Breast epithelium (tissue), 4 donors: ENCODE measurements at places on chromosomes 3 and 15. TPM values are rescaled to one million over a fixed set of nuclear protein-coding genes. Genes with fewer than 3 reads are reported as not detected.

Gene GRIP2
- total RNA-seq = 0.88 TPM

GRCh38 chr3:42061713-42062380 lies 29.3 kb upstream of the TRAK1 start:
- DNase-seq = no peak

DNA sequence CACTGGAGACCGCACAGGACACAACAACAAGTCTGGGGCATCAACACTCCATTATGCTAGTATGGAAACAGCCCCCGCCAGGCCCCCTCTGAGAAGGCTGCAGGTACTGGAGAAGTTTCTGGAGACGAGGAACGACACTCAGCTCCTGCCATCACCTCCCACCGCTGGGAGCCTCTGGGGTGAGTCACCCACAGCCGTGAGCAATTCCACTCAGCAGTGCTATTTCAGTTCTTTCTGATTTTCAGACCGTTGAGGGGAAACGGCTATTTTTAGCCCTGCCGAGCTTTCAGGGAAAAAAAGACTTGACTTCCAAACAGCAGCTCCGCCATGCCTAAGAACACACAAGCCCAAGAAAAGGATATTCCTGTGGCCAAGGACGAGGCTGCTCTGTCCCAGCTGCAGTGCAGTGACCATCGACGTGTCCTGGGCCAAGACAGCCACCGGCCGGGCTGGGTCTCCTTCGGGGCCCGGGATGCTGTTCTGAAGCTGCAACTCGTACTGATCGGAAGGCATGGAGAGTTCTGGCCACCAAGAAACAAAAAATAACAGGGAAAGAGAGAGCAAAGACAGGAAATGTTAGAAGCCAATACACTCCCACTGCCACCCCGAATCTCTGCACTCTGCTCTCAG lies 40.8 kb downstream of the NUP210 start:
- no peak for DNase-seq

DNA sequence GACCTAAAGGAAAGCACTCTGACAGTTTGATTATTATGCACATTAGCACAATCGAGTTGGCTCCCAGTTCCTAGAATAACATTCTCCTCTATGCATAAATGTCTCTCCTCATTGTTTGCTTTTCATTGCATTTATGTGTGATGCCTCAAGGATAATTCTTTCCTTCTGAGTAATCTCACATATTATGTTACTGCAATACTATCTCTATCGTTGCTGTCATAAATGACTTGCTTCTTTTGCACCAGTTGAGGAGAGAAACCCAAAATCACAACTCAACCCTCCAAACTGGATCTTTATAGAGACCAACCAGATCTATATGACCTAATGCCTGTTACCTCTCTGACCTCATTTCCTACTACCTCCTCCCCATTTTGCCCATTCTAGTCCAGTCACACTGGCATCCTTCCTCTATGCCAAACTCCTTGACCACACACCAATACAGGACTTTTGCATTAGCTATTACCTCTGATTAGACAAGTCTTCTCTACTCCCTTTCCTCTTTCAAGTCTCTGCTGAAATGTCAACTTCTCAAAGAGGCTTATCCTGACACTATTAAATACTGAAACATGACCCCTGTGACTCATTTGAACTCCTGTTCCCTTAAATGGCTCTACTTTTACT lies 1026.0 kb downstream of the TUSC7 start:
- no peak for DNase-seq

DNA sequence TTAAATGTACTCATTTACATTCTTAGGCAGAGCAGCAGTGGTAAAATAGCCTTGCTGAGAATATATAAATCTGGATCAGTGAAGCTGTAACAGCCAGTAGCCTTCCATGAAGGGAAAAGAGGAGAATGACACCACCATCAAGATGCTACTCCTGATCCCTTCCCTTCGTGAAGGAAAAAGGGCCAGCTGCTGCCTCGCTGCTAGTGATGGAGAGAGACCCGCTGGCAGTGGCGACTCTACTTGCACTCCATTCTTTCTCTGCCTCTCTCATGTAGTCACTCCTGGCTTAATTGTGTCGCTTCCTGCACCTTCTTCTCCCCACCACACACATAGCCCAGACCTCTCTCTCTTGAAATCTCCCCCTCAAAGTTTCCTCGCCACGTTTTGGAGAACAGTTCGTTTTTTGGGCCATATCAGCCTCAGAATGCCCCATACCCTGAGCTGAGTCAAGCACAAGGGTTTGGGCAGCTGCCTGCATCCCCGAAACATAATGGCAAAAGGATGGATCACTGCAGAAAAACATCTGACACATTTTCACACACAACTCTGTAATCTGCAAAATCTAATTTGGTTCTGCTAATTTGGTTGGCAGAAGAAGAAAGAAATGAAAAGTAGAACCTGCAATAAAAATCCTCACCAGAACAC lies 460.3 kb upstream of the IL12A start:
- no peak for DNase-seq

GRCh38 chr3:66809595-66809958 lies 188.5 kb upstream of the KBTBD8 start:
- no peak for DNase-seq

DNA sequence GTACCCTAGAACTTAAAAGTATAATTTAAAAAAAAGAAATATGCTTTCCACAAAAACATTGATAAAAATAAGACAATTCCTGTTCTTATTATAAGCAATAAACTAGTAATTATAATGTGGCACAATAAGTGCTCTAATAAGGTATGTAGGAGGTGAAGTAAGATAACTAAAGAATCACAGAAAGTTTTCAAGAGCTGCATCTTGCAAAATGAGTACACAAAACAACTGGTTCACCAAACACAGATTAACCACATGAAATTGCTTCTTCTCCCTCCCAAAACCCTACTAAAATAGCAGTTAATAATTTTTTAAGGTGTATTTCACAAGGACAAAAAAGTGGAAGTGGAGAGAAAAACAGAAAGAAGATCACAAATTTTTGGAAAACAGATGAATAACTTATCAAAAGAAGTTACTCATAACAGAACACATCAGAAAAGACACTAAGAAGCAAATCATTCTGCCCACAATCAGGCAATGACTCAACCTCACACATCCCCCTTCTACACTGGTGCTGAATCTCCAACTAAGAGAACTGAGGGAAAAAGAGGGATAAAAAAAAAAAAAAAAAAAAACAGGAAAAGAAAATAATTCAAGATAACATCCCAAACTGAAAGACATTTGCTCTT lies 64.2 kb downstream of the TBC1D5 start:
- DNase-seq = no peak

Gene ITGA11
- total RNA-seq = 8.5 TPM

Gene ANKRD63
- not detected for total RNA-seq

DNA sequence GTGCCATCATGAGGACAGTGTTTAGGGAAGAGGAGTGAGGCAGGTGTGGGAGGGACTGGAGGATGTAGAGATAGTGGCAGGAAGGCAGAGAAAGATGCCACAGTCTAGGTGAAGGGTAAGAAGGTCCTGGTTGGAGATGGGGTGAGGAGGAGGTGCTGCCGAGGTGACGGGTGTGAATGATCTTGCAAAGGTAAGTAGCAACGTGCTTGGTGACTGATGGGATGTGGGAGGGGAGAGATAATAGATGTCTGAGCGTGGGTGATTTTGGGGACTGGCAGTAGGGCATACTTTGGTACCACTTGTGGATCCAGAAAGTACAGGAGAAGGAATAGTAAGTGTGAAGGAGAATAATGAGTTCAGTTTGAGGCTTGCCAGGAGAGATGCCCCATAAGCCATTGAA lies 27.2 kb downstream of the EPHB3 start:
- no peak for DNase-seq

- peak; percentile 71 for DNase-seq
Measured at GRCh38 chr15:98954411-98954810, 53.2 kb downstream of the PGPEP1L start.

DNA sequence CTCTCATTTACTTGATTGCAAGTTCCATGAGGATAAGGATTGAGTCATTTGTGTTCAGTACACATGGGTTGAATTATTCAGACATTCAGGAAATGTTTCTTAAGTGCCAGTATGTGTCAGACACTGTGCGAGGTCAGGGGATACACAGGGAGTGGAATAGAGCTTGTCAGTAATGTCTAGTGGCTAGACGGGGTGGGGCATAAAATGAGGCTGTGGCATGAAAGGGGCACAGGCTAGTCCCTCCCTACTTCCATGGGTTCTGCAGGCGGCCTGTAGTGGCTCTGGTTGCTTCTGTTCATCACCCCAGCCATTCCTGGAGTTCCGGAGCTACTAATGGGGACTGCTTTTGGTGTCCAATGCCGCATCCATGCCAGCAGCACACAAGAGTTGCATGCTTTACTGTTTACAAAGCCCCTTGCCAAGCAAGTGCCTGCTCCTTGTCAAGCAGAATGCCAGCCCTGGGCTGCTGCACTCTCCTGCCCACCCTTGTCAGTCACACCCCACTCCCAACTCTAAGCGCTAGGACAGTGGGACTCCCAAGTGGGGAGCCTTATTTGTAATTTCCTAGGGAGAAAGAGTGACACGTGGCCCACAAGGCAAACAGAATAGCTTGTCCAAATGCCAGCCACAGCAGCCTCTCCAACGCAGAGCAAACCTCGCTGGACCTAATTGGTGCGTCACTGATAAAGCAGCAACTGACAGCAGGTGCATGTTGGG lies 70.8 kb downstream of the RAB11A start:
- no peak for DNase-seq

Gene LRTM1
- not detected for total RNA-seq

DNA sequence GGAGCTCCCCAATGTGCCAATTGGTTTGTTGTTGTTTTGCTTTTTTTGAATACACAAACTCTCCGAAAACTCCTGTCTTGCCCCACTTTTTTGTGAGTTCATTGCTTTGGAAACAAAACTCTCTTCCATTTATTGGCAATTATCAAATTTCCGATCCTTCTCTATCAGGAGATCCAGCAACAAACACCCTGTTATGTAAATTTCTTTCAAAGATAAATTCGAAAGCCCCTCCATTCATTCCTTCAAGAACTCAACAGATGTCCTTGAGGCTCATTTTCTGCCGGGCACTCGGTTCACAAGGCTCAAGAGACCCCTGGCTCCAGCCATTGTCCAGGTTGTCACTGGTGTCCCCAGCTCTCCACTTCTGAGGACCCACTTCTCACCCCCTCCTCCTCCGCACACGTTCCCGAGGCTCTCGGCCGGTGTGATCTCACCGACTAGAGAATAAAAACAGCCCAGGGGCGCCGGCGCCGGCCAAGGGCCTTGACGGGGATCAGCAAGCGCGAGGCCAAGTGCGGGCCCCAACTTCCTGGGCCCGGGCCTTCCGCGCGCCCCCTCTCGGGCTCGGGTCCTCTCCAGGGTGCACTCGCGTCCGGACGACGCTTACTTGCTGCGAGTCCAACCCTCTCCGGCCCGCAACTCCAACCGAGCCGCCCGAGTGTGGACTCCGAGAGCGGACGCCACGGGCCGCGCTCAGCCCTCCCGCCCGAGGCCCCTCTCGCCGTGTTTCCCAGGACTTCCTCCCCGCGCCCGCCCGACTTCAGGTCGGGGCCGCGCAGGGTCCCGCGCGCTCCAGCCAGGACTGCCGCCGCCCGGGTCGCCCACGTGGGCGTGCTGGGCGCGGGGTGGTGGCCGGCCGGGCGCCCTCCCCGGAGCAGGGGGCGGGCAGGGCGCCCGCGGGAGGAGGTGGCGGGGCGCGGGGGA lies 533 bp upstream of the SMAD3 start:
- peak; percentile 64 for DNase-seq

DNA sequence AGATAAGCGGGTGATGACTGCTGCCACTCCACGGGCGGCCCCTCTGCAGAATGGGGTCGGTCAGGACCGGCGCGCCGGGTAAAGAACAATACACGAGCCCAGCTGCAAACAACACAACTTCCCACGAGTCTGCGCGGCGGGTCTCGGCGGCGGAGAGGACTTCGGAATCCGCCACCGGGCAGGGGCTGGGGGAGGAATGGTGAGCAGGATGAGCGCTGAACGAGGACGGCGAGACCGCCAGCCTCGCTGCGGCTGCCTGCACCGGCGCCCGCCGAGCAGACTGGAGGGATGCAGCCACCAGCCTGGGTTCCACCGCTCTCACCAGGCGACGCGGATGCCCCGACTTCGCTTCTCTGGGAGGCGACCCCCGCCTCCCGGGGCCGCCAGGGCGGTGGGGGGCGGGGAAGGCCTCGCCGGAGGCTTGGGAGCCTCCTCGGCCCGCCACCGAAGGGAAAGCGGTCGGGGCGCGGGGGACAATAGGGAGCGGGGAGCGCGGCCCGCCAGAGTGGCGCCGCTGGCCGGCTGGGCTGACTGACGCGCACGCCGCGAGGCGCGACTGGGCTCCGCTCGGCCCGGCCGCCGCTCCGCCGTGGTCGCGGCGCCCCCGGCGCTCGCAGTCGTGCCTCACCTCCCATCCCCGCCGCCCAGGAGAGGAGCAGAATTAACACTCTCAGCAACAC lies 515 bp downstream of the ADAM10 start:
- peak; percentile 56 for DNase-seq

DNA sequence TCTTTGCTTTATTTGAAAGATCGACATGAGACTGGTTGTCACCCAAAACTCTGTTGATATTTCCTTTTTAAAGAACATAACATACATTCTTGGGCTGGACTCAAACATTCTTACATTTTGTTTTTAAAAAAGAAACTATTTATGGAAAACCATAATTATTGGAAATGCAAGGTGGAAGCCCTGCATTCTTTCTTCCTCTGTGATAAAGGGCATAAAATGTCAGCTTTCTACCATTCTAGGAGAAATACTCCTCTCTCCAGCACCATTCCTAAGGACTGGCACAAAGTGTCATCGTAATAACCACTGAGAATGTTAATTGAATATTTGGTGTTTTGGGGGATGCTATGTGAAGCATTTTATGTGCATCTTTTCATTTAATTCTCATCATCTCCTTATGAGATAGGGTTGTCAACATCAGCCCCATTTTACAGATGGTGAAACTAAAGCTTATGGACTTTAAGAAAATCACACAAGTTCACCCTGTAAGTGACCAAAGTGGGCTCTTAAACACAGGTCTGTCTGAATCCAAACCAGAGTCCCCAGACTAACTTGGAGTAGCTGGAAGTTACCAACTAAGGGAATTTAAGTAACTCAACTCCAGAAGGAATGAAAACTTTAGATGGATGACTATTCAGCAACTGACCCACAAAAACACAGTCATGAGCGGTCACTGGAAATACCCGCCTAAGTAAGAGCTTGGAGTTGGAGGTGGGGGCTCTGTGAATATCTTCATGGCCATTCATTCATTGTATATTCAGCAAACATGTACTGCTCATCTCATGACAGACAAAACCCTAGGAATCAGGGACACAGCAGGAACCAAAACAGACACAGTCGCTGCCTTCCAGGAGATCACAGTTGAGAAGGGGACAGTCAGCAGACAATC lies 45.9 kb upstream of the LMCD1 start:
- DNase-seq = no peak

DNA sequence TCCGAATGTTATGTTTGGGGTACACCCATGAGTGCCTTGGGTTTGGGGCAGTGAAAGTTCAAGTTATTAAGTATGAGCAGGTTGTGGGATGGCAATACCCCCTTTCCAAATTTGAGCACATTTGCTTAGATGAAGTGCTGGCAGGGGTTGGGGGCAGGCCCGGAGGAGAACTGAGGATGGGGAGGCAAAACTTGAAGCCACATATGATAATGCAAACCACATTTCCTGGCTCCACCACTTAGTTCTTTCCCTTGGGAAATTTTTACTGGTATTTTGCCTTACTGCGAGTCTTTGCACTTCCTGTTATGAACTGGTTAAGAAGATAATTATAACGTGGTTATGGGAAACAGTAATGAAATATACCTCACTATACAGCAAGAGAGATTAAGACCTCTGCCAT lies 336.0 kb upstream of the ONECUT1 start:
- DNase-seq = no peak

Gene RBP2
- not detected for total RNA-seq

Gene CPNE9
- not detected for total RNA-seq

GRCh38 chr3:128311441-128311844 lies 155.2 kb downstream of the DNAJB8 start:
- DNase-seq = peak; percentile 4

Gene STRA6
- total RNA-seq = 1.0 TPM

GRCh38 chr3:149906036-149906435 lies 64.7 kb downstream of the PFN2 start:
- DNase-seq = no peak

Gene SCN11A
- total RNA-seq = 0.15 TPM
